ENCODE measurements at places on chromosomes 16 and 17.

- DNase-seq, result no peak
Measured at GRCh38 chr17:981292-981658, 1.7 kb upstream of the NXN start.

- no peak for DNase-seq
Measured at GRCh38 chr17:5355421-5356129, 63.9 kb downstream of the NUP88 start.

- DNase-seq, result peak; percentile 64
Measured at GRCh38 chr17:64787255-64787920, 125.3 kb upstream of the SMURF2 start.

DNA sequence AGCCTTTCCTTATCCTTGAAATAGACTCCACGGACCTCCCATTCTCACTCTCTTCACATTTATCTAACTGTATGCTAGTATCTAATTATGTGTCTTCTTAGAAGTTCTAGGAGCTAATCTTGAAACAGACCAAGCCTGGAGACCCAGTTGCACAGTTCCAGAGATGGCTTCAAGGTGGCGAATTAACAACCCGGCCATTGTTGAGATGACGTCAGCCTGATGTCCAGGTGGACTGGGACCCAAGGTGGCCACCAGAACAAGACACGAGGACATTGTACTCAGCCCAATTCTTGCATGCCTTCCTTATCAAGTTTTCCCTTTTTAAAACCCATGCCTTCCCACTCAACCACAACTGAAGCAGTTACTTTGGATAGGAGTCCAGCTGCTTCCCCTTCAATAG lies 29.5 kb upstream of the WWOX start:
- no peak for DNase-seq

DNA sequence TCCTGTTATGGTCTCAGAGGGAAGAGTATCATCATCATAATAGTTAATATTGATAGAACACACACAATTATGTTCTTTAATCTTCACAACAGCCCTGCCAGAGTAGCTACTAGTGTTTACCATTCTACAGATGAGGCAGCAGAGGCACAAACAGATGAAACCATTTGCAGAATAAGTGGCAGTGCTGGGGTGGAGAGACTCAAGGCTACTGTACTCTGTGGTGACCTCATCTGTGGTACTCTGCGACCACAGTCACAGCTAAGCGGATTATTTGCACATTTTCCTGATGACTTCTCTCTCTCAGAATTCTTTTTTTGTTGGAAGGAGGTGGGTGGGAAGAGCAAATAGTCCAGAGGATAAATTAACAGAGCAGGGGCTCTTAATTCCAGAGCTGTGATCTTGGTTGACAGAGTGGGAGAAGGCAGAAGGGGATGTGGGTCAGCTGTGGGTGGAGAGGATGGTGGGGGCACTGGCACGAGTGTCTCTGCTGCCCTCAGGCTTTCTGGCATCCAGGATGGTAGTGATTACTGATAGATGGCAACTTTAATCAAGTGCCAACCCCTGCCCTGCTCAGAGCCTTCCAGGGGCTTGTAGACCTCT lies 41.8 kb downstream of the MRM1 start:
- DNase-seq, result no peak

- DNase-seq, result no peak
Measured at GRCh38 chr16:58709333-58709732, 24.8 kb upstream of the SLC38A7 start.

DNA sequence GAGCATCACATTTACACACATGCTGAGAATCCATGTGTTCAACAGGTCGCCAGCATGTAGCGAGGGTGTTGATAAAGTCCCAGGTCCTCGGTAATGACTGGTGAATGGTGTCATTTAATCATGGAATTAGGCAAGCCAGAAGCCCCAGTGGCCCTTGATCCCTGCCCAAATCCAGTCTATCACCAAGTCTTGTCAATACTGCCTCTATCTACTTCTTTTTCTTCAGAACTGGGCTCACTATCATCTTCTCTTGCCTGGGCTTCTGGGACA lies 31.3 kb upstream of the MED13 start:
- no peak for DNase-seq

GRCh38 chr16:67302970-67303369 lies 23.6 kb downstream of the KCTD19 start:
- DNase-seq, result no peak

- DNase-seq, result no peak
Measured at GRCh38 chr17:62816282-62816839, 8.2 kb upstream of the MARCHF10 start.

GRCh38 chr16:81921085-81921814 lies 90.0 kb downstream of the SDR42E1 start:
- DNase-seq, result no peak

GRCh38 chr17:10041287-10041612 lies 136.2 kb upstream of the RCVRN start:
- no peak for DNase-seq

DNA sequence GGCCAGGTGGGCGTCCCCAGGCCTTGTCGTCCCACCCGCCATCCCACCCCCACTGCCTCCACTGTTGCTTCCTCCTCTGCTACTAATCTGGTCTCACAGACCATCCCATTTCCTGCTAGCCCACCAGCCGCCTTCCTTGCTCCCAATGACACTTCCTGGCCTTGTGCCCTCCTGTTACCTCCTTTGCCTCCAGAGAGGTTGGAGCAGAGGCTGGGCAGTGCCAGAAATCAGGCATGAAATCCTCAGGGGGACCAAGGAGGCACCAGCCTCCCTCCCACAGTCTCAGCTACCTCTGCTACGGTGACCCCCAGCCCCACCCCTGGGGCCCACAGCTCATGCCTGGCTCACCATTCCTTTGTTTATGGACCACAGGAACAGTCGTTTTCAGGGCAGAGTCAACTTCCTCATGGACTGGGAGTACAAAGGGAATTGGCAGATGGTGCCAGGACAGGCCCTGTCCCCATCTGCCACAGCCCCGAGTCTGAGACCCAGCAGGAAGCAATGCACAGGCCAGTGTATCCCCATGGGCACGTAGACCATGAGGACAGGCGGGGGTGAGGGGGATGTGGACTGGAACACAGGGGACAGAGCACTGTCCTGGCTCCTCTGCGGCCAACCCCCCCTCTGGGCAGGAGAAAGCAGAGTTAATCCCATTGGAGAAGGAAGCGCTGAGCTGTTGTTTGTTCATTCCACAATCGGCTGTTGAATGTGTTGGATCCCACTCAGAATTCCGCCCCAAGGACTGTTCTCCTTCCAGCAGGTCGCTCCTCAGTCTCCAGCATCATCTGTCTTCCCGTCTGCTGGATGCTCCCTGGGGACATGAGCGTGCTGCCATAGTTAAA lies 2.2 kb upstream of the CDH5 start:
- DNase-seq, result no peak

GRCh38 chr17:49554694-49555494 lies 20.8 kb upstream of the NXPH3 start:
- DNase-seq, result peak; percentile 49

- DNase-seq, result no peak
Measured at GRCh38 chr16:24921229-24921628, 75.5 kb downstream of the SLC5A11 start.

- peak; percentile 71 for DNase-seq
Measured at GRCh38 chr17:17352836-17353624, 49.9 kb downstream of the NT5M start.

DNA sequence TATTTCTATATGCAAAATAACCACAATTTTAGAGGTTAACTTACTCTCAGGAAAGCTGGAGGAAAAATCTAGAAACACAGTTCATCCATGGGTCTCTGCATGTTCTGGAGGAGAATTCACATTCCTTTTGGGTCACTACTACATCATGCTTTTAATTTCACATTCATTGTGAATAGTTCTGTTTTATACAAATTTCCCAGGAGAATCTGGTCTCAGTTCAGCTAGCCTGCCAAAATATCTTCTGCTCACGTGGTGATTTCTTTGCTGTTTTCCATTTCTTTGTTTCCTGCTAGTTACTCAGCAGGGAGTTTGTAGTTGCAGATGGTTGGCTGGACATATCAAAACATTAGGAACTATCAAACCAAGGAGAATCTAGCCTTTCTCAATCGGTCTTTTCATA lies at the start of gene ABCA9:
Gene ABCA9 (minus strand): TSS at position 106 of the 400 bp plus-strand sequence. CDS start 9,801 bp downstream, outside the sequence.
- no peak for DNase-seq

- DNase-seq, result no peak
Measured at GRCh38 chr17:40462343-40463121, 19.3 kb downstream of the IGFBP4 start.

- no peak for DNase-seq
Measured at GRCh38 chr17:59853168-59853918, 39.4 kb downstream of the TUBD1 start.

GRCh38 chr17:78737332-78737731 lies 44.7 kb downstream of the CYTH1 start:
- DNase-seq, result no peak

DNA sequence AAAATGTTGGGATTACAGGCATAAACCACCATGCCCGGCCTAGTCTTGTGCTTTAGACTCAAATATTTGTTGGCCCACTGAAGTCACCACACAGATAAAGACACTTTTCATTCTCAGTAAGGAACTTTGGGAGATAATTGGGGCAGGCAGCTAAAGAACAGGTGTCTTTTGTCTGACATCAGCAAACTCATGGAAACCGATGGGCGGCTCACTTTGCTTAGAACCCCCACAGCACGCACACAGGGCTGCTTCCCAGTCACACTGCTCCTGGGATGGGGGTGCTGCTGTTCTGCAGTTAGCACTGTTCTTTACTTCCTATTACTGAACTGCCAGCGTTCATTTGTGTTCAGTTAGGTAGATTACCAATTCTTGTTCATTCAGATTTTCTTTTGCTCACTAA lies 18.0 kb upstream of the BRCA1 start:
- no peak for DNase-seq

DNA sequence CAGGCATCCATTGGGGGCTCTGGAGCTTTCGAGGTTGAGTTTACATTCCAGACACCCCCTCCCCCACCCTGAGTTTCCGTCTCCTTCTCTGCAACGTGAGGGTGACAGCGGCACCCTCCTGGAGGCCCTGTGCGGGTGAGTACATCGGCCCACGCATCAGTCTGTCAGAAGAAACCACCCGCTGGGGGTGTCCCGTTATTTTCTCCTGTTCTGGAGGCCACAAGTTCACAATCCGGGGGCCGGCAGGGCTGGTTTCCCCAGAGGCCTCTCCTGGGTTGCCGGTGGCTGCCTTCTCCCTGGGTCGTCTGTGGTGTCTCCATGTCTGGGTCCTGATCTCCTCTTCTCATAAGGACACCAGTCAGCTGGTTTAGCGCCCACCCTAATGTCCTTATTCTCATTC lies 35.7 kb downstream of the GSE1 start:
- DNase-seq, result no peak

DNA sequence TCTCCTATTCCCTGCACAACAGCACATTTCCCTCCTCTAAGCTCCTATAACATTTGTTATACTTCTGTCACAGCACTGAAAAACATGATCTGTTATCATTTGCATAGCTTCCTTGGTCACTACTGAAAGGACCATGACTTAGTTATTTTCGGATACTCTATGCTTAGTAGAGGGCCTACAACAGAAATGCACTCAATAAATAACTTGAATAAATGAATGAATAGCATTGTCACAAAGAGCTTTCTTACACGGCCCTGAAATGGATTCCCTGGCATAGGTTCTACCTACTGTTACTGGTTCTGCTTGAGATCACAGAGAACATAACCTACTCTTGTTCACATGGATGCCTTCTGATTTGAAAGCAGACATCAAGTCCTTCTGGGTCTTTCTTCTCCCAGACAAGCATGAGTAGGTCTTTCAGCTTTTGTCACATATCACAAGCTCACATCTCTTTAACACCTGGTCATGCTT lies 41.6 kb downstream of the MYO1D start:
- no peak for DNase-seq

- no peak for DNase-seq
Measured at GRCh38 chr17:27207073-27207513, 86.8 kb upstream of the WSB1 start.

- DNase-seq, result no peak
Measured at GRCh38 chr16:17271687-17272086, 199.1 kb downstream of the XYLT1 start.

DNA sequence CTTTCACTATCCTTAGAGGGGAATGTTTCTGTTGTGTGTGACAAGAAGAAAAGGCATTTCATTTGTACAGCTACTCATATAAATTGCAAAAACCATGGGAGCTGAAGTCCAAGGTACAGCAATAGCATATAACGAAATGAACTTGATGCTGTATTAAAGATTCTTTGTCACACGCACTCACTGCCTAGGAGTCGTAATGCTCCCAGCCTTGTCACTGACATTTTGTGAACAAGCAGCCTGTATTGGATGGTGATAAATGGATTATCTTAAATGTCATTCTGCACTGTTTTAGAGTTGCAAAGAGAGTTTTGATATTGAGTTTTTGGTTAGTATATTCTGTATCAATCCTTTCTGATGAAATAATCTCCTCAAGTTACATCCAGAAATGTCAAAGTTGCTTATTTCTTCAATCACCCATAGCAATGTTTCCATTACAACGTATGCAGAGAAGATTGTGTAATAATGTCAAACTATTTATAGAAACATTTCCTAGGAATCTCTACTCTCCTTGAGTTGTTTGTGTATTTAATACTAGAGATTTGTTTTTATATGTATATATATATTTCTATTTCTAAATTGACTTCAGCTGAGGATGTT lies 270.6 kb downstream of the FTO start:
- no peak for DNase-seq

- no peak for DNase-seq
Measured at GRCh38 chr16:82915139-82915824, 288.5 kb downstream of the CDH13 start.

DNA sequence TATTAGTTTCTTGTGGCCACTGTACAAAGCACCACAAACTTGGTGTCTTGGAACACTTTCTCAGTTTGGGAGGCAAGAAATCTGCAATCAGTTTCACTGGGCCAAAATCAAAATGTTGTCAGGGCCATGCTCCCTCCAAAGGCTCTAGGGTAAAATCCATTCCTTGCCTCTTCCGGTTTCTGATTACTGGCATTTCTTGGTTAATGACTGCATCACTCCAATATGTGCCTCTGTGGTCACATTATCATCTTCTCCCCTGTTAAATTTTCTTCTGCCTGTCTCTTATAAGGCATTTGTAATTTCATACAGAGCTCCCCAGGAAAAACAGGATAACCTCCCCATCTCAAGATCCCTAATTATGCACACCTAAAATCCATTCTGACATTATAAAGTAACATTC lies 34.8 kb downstream of the ZNF287 start:
- no peak for DNase-seq

GRCh38 chr16:69013991-69014390 lies 91.5 kb upstream of the HAS3 start:
- no peak for DNase-seq

DNA sequence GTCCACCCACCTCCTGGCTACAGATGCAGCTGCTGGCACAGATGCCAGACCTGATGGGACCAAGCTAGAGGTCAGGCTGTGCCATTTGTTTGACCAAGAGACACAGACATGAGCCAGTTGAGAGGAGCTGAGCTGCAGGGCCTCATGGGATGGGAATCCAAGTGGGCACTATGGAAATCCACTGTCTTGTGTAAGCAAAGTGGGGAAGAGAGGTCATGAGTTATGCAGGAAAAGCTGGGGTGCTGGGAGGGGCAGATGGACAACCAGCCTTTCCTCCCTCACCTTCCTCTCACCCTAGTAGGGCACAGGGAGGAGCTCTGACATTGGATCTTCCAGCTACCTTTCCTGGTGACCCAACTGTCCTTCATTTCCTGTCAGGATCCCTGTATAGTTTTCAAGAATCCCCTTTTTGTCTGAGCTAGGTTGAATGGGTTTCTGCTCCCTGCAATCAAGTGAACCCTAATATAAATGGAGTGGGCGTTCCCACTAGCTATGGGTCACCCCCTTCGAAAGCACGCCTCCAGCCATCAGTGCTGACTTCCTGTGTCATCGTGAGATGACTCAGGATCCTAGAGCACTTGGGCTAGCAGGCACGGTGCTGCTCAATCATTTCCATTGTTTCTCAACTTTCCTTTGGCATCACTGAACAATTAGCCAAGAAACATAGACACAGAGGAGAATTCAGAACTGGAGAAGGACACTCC lies 13.6 kb downstream of the ATPAF2 start:
- no peak for DNase-seq

Measured in suprapubic skin (tissue), 4 donors.